ENCODE measurements at places on chromosomes 7 and 10.
A peak's percentile ranks its signal among the peaks of the same experiment; 100 is the strongest.

- DNase-seq: no peak
Observed at GRCh38 chr7:137258552-137258951, 85.0 kb downstream of the PTN start.

- DNase-seq: no peak
Observed at GRCh38 chr10:117365612-117366011, 9.6 kb downstream of the PDZD8 start.

GRCh38 chr7:18421297-18422002, 74.1 kb upstream of the HDAC9 start:
- DNase-seq: no peak

DNA sequence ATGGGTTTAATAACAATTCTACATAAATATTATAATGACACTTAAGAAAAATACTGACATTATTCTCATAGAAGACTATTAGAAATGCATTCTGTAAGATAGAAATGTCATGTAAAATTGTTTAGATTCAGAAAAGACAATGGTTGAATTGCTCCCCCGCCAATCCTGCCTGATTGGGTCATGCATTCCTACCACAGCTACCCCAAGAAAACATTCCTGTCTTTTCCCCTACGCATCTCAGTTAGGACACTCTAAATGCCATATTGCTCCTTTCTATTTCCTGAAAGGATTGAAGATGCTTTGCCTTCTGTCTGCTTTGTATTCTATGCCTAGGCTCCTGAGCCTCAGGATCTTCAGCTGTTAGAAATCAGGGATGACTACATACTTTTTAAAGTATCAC, 109.4 kb downstream of the DGKB start:
- no peak for DNase-seq

DNA sequence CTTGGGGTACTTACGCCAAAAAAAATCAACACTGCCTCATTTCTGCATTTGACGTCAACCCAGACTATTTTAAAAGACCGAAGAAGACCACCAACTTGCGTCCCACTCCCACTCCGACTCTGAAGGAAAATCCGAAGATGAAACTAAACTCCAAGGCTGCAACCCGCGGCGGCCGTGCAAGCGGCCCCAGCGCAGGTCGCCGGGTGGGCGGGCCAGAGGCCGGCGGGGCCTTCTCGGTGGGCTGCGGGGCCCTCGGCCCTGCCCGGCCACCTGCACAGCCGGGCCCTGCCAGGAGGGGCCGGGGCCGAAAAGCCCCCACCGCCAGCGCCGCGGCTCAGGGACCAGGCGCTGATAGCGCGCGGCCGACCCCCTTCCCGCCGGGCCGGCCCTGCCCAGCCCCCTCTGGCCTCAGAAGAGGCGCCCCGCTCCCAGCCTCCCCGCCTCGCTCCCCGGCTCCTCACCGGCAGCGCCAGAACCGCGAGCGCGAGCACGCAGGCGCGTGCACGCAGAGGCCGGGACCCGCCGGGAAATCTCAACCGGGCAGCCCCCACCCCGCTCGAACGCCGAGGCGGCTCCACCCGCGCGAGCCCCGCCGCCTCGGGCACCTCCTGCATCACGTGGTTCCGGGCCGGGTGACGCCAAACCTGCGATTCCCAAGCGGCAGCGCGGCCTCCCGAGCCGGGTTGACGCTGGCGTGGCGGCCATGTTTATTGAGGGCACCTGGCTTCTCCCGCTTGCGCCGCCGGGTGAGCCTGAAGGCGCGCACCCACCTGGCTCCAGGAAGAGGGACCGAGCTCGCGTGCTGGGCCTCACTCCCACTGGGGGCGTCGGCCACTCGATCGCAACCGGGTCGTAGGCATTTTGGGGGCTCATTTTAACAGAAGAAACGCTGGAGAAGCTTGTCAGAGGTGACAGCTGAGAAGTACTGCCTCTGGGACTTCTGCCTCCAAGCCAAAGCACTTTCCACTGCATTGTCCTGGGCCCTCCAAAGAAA, at the start of gene C7orf25:
Gene C7orf25, minus strand, starts transcription at position 617 of the 994 bp plus-strand sequence. CDS start 1,170 bp downstream, outside the sequence.
- peak; percentile 84 for DNase-seq

- DNase-seq: no peak
Observed at GRCh38 chr7:87475359-87476178, at the start of gene ABCB4. ABCB4 (minus strand) TSS chr7:87475680; CDS start chr7:87475465, 215 bp downstream.

- DNase-seq: no peak
Observed at GRCh38 chr7:129017264-129017663, 37.6 kb downstream of the TNPO3 start.

DNA sequence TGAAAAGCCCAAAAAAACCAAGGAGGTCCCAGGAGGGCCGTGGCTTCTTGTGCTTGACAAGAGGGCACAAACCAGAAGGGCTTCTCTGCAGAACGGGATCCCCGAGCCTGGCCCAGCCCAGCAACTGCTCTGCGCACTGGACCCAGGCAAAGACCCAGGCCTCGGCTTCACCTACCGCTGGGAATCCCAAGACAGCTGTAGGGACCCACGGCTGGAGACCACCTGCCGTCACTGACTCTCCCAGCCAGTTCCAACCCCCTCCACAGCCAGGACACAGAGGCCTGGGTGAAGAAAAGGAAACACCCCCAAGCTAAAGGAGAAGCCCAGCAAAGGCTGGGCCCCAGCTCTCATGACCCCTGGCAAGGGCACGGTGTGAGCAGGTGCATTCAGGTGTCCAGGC, 24.3 kb downstream of the PDGFA start:
- no peak for DNase-seq

- DNase-seq: no peak
Observed at GRCh38 chr10:79984851-79985250, 35.9 kb upstream of the SFTPD start.

GRCh38 chr10:121734589-121735045, 136.4 kb upstream of the FGFR2 start:
- no peak for DNase-seq

- DNase-seq: no peak
Observed at GRCh38 chr10:32976338-32976737, 18.3 kb upstream of the ITGB1 start.

DNA sequence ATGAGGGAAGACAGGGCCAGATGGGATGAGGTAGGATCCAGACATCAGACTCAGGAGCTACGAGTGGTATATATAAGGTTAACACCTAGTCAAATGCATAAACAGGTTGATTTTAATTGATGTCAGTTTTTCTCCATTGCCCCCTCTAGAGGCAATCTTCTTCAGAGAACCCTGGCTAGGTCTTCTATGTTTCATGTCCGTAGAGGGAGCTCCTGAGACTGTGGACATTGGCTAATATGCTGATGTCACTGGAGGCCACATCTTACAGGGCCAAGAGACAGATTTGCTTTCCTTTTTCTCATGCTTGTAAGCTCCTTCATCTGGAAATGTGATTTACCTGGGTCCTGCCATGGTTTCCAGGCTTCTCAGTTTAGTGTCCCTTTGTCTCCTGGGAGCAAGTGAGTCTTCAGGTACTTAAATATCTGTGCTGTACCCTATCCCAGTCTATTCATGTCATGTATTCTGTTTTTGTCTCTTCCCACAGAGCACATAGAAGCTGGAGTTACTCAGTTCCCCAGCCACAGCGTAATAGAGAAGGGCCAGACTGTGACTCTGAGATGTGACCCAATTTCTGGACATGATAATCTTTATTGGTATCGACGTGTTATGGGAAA, 161.6 kb upstream of the PRSS1 start:
- peak; percentile 32 for DNase-seq

GRCh38 chr10:93796167-93796566, 38.4 kb downstream of the LGI1 start:
- no peak for DNase-seq

- no peak for DNase-seq
Observed at GRCh38 chr10:1190052-1190395, 133.8 kb downstream of the WDR37 start.

GRCh38 chr7:87853237-87853864, 22.8 kb downstream of the SLC25A40 start:
- no peak for DNase-seq

DNA sequence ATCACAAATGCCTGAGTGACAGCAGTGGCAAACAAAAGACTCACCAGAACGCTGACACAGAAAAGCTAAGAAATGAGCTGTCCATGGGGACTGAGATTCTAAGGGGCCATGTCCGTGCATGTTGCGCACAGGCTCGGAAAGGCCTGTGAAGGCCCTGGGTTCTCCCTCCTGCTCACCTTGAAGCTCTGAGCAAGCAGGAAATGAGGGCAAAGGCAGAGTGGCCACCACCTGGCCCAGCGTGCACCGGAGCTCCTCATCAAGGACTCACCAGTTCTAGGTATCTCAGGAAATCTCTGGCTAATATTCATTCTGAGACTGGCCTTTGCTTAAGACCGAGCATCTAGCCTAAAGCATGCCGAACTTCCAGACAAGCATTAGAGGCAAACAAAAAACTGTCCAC, 52.7 kb downstream of the MAD1L1 start:
- no peak for DNase-seq

- no peak for DNase-seq
Observed at GRCh38 chr7:72020311-72020710, 391.8 kb downstream of the CALN1 start.

DNA sequence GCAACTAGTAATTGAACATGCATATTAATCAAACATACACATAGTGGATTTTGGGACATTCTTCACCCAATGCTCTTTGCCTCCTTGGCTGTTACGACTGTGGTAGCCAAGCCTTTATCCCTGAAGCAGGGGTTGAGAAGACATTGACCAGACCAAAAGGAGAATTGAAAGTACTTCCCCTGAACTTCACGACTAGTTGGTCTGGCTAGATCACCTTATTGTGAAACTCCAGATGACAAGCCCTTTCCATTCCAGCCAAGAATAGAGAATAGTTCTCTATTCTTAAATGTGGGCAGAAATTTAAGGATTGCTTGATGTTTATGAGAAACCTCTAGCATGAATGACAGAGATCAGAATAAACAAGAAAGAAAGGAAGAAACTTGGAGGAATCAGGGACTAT, 97.0 kb downstream of the LRMDA start:
- no peak for DNase-seq

- no peak for DNase-seq
Observed at GRCh38 chr7:82393076-82393839, 50.3 kb downstream of the CACNA2D1 start.

- DNase-seq: no peak
Observed at GRCh38 chr7:25553580-25554291, 325.4 kb upstream of the NPVF start.

GRCh38 chr10:60032723-60033122, 126.4 kb upstream of the CCDC6 start:
- DNase-seq: no peak

DNA sequence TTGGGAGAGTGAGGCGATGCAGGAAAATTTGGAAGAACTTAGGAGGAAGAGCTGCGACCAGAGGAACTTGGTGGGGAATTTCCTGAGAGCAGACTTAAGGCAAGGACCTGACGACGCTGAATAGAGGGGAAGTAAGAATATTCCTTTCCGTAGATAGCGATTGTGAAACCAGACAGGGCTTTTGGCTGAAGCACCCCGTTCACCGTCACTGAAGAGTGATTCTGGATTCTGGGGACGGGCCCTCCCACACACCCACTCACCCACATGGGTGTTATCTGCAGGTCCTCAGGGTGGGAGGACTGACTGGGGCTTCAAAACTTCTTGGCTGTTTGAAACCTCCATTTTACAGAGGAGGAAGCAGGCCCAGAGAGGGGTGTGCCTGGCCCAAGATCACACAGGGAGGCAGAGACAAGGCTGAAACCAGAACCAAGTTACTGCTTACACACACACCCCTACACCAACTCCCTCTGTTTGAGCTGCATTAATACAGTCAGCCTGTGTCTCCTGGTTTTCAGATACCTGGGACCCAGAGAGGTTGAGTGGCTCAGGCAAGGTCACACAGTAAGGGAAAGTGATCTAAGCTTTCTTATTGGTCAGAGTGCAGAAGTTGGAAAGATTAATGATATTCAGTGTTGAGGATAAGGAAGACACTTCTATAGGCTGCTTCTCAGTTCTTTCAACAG, 37.2 kb upstream of the CDH23 start:
- no peak for DNase-seq

DNA sequence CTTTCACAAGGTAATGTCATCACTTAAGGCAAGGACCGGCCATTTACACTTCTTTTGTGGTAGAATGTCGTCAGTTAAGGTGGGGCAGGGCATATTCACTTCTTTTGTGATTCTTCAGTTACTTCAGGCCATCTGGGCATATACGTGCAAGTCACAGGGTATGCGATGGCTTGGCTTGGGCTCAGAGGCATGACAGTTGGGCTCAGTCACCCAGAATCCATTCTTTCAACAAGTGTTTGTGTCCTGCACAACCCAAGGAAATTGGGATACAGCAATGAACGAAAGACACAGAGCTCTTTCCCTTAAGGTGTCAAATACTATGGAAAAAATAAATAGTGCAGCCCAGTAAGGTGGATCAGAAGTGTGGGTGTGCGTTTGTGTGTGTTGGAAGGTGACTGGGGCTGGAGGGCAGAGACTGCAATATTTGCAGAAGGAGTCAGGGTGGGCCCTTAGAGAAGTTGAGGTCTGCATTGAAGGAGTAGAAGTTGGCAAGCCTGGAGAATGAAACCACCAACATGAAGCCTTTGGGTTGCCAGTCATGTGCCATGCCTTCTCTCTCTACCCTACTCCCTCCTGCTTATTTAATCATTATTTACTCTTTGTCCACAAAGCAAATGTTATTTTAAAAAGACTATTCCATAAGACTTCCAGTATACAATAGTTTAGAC, 222.8 kb upstream of the PRKCQ start:
- no peak for DNase-seq

- no peak for DNase-seq
Observed at GRCh38 chr7:1943326-1943725, 273.2 kb downstream of the ELFN1 start.

GRCh38 chr7:158399762-158400161, 187.9 kb downstream of the PTPRN2 start:
- no peak for DNase-seq

DNA sequence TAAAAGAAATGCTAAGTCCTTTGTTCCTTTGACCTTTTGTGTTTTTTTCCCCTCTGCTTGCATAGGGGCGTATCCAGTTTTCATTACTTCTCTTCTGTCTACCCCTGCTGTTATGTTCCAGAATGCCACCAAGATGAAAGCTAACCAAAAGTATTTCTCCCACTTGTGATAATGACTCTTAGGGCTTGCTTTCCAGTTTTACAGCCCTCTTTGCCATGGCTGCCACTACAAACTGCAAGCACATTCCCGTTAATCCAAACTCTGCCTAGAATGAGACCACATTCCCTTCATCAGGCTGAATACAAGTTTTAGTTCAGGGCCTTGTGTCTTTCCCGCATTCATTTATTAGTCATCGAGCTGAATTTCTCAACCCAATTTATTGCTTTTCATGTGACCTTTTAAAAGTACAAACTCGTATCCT, 23.6 kb upstream of the CD36 start:
- DNase-seq: no peak

DNA sequence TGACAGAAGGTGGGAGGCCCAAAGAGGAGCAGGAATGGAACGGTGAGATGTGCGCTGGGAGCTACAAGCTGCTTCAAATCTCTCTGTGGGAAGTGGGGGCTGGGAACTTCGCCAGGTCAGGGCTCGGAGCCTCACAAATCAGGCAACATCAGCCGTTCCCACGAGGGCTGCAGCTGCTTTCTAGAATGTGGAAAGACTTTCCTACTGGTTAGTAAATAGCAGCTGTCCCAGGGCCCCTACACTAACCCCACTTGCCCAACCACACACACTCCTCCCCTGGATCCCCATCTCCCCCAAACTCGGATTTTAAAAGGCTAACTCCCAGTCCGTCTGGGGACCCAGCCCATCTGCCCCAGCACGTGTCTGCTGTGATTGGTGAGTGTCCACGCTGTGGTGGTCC, 40.6 kb upstream of the PITRM1 start:
- no peak for DNase-seq

GRCh38 chr10:102306710-102307109, 61.4 kb downstream of the GBF1 start:
- DNase-seq: no peak

GRCh38 chr7:78649976-78650375, 803.5 kb downstream of the MAGI2 start:
- DNase-seq: no peak

Measured in amniotic stem cell (primary cell).